Effector memory CD8-positive, alpha-beta T cell (primary cell): ENCODE measurements at places on chromosomes 3 and 15.

- DNase-seq = no peak
Observed at GRCh38 chr3:171753025-171753472, 57.2 kb downstream of the PLD1 start.

GRCh38 chr3:151276687-151277042, 1.7 kb downstream of the P2RY14 start:
- DNase-seq = peak; percentile 30

DNA sequence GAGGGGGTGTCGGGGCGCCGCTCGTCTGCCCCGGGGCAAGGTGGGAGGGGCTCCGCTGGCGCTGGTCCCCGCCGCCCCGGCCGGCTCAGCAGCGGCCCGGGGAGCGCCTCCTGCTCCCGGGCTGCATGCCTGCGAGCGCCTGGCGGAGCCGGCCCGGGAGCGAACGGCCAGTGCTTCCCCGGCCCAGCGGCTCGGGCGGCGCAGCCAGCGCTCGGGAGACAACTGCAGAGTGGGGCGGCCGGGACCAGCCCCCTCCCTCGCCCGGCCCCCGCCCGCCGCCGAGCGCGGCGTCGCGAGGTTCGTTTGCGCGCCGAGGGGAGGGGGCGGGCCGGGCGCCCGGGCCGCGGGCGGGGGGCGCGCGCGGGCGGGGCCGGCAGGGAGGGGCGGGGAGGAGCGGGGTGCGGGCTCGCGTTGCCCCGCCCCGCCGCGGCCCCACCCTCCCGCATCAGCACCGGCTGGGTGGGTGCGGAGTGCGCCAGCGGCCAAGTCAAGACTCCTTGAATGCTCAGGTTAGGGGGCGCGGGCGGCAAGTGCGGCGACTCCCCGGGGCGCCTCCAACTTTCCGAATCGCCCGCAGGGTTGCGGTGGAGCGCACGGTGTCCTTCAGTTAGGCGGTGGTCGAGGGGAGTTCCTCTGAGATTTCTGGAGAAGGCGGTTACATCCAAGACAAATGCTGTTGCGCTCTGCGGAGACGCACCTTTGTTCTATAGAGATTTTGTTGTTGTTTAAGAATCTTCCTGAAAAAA, at the start of gene RGMA:
Gene RGMA (minus strand): TSS at position 231 of the 746 bp plus-strand sequence. CDS start 279 bp downstream, outside the sequence.
- no peak for DNase-seq

- DNase-seq = no peak
Observed at GRCh38 chr15:100107151-100107550, 234.6 kb downstream of the ADAMTS17 start.

DNA sequence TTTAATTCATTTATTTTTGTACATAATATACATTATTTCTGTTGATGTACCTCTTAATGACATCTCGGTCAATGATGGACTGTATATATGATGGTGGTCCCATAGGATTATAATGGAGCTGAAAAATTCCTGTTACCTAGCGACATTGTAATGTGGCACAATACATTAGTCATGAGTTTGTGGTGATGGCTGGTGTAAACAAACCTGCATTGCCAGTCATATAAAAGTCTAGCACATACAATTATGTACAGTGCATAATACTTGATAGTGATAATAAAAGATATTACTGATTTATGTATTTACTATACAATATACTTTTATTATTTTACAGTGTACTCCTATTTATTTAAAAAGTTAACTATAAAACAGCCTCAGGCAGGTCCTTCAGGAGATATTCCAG, 15.1 kb downstream of the TTC14 start:
- DNase-seq = no peak

DNA sequence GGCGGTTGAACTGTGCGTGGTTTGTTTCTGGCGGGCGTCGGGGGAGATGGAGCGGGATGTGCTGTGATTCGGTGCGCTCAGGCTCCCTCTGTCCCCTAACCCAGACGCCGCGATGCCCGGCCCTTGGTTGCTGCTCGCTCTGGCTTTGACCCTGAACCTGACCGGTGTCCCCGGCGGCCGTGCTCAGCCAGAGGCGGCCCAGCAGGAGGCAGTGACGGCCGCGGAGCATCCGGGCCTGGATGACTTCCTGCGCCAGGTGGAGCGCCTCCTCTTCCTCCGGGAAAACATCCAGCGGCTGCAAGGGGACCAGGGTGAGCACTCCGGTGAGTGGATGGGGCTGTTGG, 1.2 kb downstream of the TRH start:
- DNase-seq = no peak

DNA sequence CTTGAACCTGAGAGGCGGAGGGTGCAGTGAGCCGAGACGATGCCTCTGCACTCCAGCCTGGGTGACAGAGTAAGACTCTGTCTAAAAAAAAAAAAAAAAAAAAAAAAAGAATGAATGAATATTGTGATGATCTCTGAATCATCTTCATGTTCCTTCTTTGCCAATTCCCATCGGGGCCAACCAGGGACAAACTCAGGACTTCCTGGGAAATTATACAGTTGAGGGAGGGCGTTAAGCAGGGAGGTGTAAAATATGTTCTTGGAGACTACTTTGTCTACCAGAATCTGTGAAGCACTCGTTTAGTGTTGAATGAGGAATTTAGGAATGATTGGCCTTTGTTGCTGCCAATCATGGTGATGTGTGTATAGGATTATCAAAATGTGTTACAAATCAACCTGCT, 210.6 kb downstream of the PTPRG start:
- no peak for DNase-seq

DNA sequence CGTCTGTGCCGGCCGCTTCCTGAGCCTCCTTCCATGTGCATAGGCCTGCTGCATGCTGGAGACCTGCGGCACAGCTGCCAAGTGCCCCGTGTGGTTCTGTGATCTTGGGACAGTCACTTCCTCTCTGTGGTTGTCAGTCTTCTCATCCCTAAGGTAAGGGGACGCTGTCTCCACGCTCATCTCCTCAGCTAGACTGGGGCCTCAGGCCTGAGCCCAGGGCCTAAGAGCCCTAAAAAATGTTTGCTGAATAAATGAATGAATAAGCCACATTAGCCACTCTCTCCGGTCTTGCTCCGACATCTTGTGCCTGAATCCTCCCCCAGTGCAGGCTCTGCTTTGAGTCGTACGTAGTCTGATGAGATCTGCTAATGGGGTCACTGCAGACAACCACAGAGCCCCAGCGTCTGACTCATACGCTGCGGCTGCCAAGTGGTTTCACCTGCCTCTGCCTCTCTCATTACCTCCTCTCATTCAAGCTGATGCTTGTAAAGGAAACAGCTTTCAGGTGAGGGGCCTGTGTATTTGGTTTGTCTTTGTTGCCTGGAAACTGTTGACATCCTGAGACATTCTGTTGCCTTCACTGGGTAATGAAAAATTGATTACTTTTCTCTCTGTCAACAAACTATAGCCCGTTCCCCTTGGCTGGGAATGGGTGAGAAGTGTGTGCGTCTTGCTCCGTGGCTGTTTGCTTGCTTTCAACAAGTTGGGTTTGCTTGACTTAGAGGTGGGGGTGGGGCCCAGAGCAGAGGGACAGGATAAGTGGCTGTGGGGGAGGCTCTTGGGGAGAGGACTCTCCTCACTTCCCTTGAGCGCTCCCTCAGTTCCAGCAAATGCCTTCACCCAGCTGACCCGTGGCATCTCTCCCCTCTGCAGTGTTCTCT, 15.9 kb downstream of the RPLP1 start:
- DNase-seq = peak; percentile 84

GRCh38 chr3:190227064-190227463, 95.2 kb downstream of the CLDN1 start:
- DNase-seq = no peak

DNA sequence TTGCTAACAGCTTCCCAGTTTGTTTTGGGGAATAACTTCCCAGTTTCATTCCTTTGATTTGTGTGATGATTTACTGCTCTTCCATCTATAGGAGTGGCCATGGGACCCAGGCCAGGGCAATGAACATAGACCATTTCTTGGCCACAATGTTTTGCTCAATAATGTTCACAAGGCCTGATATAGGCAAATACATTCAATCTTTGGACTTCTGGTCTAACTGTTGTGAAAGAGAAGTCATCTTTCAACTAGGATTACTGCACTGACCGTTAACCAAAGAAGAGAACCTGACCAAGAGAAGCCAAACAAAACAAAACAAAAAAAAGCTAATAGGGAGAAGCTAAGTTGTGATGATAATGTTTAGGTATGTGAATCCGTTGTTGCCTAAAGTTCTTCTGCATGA, 221.8 kb upstream of the SUCLG2 start:
- no peak for DNase-seq

GRCh38 chr3:16978234-16978920, 93.6 kb downstream of the PLCL2 start:
- no peak for DNase-seq

DNA sequence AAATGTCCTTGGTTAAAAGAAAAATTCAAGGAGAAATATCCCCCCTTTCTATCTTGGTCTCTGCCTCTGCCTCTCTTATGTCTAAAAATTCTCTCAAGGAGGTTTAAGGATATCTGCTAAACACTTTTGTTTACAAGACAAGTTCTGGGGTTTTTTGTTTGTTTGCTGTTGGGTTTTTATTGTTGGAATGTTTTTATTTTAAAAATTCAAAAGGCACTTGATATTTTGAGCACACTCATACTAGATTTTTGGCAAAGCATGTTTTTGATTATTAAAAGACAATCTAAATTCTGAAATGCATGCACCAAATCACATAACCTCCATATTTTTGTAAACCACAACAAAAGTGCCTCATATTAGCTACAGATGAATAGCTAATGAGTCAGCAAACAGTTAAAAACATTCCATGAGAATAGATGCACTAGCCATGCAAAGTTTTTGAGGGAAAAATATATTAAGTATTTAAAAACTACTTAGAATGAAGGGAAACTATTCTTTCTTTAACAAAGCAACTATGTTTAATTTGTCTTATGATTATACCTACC, 84.6 kb downstream of the ZBTB20 start:
- DNase-seq = no peak

DNA sequence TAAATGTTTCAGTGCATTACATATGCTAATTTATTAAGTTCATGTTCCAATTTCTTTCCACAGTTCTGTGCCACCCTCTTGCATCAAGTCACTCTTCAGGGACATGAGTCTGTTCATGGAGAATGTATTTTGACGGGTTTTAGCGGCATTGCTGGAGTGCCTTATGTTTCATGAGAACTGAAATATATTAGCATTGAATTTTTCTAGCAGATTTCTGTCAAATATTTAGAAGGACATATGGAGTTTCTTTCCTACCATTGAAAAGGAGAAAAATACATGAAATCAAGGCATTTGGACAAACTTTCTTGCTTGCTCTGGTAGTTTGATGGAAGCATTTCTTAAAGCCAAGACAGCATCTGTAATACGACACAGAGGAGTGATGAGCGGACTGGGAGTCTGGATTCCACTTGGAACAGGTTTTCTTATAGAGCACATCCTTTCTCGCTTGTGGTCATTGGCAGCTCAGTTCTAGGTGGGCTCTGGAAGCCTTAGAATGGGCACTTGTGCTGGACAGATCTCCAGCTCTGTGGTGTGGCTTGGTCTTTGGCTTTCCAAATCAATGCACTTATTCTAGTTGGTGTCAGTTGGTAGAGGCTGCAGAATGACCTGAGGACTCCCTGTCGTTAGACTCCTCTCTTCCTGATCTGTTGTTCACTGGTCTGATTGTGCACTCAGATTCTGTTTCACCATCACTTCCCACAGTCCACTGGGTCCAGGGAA, 84.6 kb upstream of the EIF1B start:
- DNase-seq = no peak

DNA sequence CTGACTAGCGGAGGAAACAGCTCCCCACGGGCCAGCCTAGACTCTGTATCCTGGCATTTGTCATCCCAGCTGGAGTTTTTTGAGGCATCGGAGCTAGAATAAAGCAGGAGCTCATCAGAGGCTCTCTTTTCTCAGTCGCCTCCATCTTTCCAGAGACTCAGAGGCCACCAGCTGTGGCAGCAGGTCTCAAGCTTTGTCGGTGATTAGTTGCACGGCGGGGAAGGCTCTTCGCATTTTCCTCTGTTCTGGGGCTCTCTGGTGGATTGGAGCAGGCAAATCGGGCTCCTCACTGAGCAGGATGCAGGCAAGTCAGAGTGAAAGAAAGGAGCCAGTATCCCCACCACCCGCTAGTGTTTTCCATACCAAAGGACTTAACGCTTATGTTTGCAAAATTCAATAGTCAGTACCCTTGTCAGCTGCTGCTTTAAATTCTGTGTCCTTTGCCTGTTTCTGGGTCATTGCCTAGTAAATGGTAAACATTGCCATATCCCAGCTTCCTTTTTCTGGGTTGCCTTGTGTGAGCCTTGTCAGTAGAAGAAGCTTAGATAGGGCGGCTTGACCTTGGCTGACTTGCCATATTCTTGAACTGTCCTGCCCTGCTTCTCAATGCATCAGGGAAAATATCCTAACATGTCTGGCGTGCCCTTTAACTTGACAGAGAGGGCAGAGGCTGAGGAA, 127.1 kb downstream of the PTPRG start:
- DNase-seq = no peak

GRCh38 chr3:125433611-125434041, 58.5 kb upstream of the ZNF148 start:
- no peak for DNase-seq

GRCh38 chr15:76340803-76341365, 4.3 kb downstream of the ISL2 start:
- DNase-seq = peak; percentile 43

- no peak for DNase-seq
Observed at GRCh38 chr3:159038405-159038804, 236.6 kb downstream of the MFSD1 start.

DNA sequence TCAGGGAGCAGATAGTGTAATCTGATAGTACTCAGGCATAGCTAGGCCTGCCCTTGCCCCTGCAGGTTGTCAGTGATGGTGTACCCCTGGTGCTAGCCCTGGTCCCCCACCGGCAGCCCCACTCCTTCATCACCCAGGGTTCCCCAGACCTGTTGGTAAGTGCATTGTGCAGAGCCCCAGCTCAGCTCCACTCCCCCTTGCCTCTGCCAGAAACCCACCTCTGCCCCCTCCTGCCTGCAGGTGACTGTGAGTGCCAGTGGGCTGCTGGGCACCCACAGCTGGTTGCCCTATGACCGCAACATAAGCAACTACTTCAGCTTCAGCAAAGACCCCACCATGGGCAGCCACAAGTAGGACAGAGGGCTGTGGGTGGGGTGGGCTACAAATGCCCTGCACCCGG, 27.5 kb downstream of the NBEAL2 start:
- DNase-seq = no peak

DNA sequence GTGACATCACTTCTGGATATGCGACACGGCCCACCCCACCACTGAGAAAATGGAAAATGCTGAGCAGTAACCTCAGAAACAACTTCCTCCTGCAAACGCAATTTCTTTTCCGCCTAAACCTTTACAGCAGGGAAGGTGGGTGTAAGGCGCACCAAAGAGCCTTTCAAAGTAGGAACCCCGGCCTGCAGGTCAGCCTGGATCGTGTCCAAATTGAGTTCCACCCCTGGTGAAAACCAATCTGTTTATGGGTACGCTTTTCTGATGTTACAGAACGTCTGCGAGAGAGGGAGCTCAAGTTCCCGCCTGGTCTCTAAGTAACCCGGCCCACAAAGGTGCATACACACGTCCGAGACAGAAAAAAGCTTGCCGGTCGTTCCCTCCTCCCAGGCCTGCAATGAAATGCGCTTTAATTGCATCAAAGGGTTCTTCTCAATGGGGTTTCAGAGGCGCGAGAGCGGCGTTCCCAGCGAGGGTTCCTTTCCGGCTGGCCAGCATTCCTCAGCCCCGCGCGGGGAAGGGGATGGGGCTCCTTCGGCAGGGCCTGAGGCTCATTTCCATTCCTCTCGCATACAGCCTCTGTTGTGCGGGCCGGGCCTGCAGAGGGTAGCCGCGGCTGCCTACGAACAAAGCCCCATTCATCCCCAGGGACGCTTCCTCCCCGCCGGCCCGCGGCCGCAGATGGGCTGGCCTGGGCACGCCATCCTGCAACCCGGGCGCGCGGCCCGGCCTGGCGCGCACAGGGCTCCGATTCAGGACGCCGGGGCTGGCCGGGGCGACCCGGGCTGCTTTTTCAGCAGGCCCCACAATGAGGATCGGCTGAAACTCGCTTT, 138.1 kb downstream of the TMCO5A start:
- DNase-seq = peak; percentile 25
